NCI-H2081 treated with DMSO at 0.1 percent for 48 hours (cell line): ENCODE measurements at places on chromosomes 11 and 22.

DNA sequence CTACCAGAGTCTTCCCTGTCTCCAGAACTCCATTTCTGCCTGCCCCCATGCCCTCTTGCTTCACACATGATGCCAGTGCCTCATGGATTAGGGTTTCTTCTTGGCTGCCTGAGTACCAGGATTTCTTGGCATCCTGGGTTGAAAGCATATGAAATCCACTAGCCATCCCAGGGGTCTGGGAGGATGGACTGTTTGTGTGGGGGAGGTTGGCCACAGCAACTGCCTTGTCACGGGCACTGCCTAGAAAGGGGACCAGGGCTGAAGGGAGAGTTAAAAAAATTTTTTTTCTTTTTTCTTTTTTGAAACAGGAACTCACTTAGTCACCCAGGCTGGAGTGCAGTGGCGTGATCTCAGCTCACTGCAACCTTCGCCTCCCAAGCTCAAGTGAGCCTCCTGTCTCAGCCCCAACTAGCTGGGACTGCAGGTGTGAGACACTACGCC lies 4.2 kb downstream of the USP35 start:
- no peak for DNase-seq

GRCh38 chr11:18936002-18936673 lies 3.1 kb downstream of the MRGPRX1 start:
- no peak for DNase-seq

- DNase-seq = no peak
Observed at GRCh38 chr11:129637473-129637872, 178.2 kb upstream of the TMEM45B start.

- no peak for DNase-seq
Observed at GRCh38 chr11:66542362-66542761, 3.5 kb downstream of the ZDHHC24 start.

DNA sequence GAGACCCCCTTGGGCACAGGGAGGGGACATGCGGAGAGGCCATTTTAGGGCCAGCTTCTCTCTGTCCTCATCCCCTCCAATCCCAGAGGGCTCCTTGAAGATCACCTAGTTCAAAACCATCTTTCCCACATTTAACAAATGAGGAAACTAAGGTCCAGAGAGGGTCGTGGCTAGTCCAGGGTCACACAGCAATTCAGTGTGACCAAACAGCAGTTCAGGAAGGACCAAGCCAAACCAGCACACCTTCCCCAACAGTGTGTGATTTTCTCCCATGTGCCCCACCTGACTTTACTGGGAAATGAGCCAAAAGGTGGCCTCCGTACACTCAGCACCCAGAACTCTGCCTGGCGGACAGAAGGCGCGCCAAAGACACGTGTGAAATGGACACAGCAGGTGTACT lies 51.3 kb downstream of the CACNA1I start:
- DNase-seq = no peak

- no peak for DNase-seq
Observed at GRCh38 chr11:70713988-70714665, 315.8 kb downstream of the CTTN start.
